ENCODE measurements at places on chromosomes 7 and 10.

DNA sequence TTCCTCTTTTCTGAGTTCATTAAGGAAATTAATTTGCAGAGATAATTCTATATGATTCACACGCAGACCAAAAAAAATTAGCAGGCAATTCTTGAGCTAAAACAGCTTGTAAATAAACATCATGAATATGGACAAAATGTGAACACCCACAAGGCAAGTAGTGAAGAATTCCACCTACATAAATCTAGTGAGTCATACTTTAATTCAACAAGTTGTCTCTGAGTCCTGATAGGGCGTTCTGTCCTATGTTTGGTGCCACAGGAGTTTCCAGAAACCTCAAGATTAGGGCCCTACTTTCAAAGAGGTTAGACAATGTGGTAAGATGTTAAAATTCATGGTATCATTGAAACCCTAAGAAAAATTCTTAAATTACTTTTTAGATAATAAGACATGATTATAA, 122.3 kb downstream of the SGMS1 start:
- no peak for DNase-seq

DNA sequence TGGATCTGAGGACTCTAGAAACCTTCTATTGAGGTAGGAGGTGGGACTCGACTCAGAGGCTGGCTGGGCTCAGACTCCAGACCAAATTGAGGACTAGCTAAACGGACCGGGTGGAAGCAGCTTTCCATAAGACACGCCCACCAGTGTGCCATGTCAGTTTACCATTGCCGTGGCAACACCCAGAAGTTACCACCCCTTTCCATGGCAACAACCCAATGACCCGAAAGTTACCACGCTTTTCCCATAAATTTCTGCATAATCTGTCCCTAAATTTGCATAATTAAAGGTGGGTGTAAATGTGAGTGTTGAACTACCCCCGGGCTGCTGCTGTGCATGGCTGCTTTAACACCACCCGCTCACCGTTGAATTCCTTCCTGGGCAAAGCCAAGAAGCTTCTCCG, 58.9 kb downstream of the MICALL2 start:
- no peak for DNase-seq

GRCh38 chr10:28986117-28986792, 302.6 kb upstream of the LYZL1 start:
- DNase-seq = no peak

GRCh38 chr7:44697136-44698045, 51.3 kb upstream of the ZMIZ2 start:
- no peak for DNase-seq

DNA sequence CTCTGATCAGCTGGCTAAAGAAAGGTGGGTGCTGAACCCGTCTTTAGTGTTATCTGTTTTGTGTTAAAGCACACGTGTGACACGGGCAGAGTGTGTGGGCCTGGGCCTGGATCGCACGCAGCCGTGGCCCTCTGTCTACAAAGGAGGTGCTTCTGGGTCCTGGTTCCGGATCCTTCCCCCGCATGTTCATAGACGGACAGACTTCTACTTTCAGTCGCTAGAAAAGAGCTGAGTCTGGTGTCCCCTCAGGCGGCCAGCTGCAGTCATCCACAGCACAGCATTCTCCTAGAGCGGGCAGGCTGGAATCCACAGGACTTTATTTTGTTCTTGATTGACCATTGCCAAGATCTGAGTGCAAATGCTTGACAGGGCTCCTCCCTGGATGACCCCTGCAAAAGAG, 134.4 kb downstream of the DLG5 start:
- no peak for DNase-seq

- DNase-seq = no peak
Measured at GRCh38 chr10:33791272-33791660, 456.8 kb upstream of the NRP1 start.

DNA sequence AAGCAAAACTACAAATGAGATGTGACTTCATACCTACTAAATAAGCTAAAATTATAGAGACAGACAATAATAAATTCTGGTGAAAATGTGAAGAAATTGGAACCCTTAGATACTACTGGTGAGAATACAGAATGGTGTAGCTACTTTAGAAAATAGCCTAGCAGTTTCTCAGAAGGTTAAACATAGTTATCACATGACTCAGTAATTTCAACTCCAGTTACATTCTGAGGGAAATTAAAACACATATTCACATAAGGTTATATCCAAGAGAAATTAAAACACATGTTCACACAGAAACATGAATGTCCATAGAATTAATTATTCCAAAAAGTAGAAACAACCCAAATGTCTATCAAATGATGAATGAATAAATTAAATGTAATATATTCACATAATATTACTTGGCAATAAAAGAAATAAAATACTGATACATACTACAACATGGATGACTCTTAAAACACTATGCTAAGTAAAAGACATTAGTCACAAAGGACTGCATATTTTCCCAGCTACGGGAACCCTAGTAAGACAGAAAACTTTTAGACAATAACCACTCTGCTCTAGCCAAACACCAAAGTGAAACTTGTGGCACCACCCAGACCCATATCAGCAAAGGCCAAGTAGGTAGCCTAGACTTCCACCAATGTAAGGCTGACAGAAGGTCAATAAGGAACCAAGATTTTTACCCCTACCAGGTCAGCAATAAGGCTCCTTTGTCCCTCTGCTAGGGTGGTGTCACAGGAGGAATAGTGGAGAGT, 25.1 kb downstream of the SLC25A40 start:
- DNase-seq = no peak

DNA sequence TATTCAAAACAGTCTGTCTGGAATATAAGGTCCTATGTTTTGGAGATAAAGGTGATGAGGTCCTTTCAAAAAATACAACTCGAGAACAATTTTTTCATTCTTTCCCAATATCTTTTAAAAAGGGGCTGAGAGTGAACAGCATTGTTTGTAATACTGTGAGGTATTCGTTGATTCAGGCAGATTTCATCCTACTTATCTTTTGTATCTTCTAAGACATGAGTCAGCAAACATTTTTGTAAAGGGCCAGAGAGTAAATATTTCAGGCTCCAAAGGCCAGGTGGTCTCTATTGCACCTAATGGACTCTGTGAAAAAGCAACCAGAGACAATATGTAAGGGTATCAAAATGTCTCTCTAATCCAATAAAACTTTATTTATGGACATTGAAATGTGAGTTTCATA, 8.1 kb upstream of the ANK3 start:
- no peak for DNase-seq

GRCh38 chr10:63653747-63654146, 132.5 kb downstream of the REEP3 start:
- DNase-seq = no peak

GRCh38 chr7:112224186-112224585, 17.7 kb downstream of the ZNF277 start:
- no peak for DNase-seq

GRCh38 chr7:48380921-48381320, 209.7 kb downstream of the ABCA13 start:
- DNase-seq = no peak

GRCh38 chr7:42886893-42887505, 24.9 kb downstream of the C7orf25 start:
- no peak for DNase-seq

- no peak for DNase-seq
Measured at GRCh38 chr10:70241081-70241480, 7.9 kb upstream of the PPA1 start.

DNA sequence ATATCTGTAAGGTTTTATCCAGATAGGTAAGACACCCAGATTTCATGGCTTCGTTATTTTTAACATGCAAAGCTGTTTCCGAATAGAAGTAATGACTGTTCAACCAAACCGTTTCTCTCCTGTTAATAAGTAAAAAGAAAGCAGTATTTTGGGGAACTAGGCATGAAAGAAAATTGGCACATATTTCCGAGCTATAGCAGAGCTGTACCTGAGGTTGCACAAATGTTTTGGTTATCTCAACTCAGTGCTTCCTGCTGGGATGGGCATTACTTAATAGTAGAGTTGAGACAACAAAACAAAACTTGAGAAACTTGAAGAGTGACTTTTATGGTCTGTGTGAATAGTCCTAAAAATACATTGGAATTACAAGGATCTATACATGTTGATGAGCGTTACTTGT, 564.3 kb upstream of the SORCS1 start:
- DNase-seq = no peak

GRCh38 chr10:107011105-107011504, 153.4 kb downstream of the SORCS1 start:
- DNase-seq = no peak

DNA sequence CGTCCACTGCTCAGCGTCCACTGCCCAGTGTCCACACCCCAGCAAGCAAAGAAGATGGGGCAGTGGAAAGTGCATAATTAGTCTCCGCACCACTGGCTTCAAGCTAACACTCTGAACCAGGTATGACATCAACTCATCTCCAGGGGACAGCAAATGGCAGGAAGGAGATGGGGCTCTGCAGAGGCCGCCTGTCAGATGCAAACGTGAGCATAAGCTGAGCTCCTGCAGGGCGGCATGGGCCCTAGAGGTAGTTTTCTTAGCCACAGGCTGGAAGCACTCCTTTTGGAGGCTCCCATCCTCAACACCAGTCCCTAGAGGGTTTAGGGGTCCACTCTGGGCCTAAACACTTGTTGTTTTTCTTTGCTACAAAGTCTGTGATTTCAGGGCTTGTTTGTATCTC, 335.8 kb upstream of the MKI67 start:
- DNase-seq = no peak

GRCh38 chr7:139582130-139582650, 58.7 kb downstream of the CLEC2L start:
- DNase-seq = no peak

DNA sequence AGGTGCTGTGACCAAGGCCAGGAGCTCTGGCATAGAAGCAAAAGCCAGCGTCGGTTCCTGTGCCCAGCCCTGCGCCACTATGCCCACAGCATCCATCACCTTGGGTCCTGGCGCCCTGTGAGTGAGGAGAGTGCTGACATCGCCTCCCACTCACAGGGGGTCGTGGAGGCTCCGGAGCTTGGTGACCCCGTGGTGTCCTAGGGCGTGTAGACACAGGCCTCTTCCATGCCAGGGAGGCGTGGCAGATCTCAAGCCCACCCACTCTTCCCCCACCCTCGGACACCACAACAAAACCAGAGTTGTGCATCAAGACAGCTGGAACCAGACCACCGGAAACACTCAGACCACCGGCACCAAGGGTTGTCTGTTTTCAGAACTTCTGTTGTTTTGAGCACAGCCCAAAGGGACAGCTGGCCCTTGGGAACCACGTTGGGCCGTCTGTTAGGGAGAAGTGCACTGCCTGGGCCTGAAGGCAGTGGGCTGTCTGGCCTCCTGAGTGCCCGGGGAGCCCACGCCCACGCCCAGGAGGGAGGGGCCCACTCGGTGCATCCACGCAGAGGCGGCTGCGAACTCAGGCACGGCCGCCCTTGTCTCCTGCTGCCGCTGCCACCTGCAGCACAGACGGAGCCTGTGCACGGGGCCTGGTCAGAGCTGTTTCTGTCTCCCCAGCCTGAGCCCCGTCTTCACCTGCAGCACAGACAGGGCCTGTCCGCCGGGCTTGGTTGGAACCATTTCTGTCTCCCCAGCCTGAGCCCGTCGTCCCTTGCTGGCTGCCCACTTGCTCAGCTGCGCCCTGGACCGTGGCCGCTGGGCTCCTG, 106.3 kb downstream of the INPP5A start:
- DNase-seq = peak; percentile 68

GRCh38 chr7:92705831-92706230, 115.6 kb upstream of the FAM133B start:
- DNase-seq = no peak

DNA sequence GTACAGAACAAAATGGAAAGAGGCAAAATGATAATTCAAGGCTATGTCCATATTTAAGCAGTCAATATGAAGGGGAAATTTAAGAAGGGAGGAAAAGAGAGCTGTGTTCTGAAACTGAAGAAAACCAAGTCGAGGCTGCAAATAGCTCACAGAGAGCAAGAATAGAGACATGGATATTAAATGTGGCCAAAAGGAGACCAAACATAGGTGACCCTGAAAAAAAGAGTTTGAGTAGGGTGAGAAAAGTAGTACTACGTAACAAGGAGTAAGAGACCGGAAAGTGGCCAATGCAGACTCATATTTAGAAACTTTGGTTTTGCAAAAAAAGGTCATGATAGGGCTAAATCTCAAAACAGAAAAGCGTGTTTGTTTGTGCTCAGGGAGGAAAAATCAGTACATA, 84.6 kb downstream of the GNAT3 start:
- no peak for DNase-seq

DNA sequence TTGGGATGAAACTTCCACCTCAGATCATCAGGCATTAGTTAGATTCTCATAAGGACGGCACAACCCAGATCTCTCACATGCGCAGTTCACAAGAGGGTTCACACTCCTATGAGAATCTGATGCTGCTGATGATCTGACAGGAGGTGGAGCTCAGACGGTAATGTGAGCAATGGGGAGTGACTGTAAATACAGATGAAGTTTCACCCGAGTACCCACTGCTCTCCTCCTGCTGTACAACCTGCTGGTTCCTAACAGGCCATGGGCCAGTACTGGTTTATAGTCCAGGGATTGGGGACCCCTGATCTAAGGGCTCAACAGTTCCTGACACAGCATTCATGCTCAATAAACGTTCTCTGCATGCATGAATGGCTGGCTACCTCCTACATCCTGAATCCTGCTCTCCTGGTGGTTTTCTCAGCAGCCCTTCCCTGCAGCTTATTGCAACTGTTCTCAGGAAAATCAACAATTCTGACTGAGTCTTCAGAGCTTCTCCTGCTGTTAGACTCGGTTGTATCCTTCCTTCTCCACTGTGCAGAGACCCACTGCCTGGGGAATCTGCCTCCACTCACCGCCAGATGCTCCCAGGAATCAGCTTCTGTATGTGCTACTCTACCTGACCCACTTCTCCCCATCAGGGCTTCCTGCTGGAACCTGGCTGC, 17.4 kb downstream of the PDE6C start:
- no peak for DNase-seq

DNA sequence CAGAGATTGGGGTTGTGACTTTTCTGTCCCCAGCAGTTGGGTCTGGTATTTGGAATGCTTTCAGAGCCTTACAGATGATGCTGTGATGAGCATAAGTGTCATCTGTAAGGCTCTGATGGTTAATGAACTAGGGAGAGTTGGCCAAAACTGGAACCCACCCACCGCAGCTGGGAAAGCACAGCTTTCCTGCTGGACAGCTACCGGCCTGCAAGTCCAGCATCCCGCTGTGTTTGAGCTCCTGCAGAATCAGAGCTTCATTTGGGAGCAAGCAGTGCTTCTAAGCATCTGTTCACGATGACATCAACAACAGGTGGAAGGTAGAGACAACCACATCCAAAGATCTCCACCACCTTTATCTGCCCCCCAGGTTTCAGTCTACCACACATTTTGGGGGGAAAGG, 11.7 kb downstream of the UCN3 start:
- DNase-seq = peak; percentile 29

DNA sequence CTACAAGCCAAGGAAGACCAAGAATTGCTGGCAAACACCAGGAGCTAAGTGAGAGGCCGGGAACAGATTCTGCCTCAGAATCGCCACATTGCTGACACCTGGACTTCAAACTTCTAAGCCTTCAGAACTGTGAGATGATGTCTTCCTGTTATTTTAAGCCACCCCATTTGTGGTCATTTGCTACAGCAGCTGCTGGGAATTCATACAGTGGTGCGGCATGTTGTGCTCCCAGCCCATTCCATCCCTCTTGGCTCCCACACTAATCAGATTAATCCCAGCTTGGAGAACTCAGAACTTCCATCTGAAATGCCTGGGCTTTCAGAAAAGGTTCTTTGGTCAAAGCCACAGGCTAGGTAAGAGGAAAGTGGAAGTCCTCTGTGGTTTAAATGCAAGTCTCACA, 24.9 kb downstream of the TCAF1 start:
- DNase-seq = no peak

- no peak for DNase-seq
Measured at GRCh38 chr10:87880336-87880735, 16.9 kb downstream of the PTEN start.

GRCh38 chr7:40969641-40970040, 733.2 kb downstream of the INHBA start:
- DNase-seq = no peak

Measured in iPS-NIHi11 (cell line).